ENCODE measurements at places on chromosomes 16 and 17.

GRCh38 chr17:19005137-19005773 is 691 bp upstream of the FAM83G start:
- DNase-seq, result no peak

GRCh38 chr16:66677179-66677578 is 19.4 kb downstream of the CMTM4 start:
- DNase-seq, result no peak

GRCh38 chr16:17748044-17748719 is 277.4 kb upstream of the XYLT1 start:
- no peak for DNase-seq

DNA sequence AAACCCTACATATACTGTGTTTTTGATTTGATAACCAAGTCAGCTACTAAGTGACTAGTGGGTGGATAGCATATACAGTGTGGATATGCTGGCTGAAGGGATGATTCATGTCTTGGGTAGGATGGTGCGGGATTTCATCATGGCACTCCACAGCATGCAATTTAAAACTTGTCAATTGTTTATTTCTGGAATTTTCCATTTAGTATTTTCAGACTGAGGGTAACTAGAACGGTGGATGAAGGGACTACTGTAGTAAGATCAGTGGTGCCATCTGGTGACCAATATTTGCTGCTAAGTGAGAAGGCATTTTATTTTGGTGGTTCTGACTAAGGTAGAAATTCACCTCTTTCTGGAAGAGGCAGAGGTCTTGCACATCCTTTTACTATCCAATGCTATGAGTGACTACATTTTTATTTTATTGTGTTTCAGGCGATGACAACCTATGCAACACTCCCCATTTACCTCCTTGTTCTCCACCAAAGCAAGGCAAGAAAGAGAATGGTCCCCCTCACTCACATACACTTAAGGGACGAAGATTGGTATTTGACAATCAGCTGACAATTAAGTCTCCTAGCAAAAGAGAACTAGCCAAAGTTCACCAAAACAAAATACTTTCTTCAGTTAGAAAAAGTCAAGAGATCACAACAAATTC is 3.1 kb downstream of the CDC6 start:
- peak; percentile 64 for DNase-seq

GRCh38 chr16:69889295-69889964 is 61.7 kb upstream of the CLEC18A start:
- no peak for DNase-seq

- DNase-seq, result no peak
These were observed 18.4 kb downstream of the SMIM36 start for GRCh38 chr17:55492781-55493341.

DNA sequence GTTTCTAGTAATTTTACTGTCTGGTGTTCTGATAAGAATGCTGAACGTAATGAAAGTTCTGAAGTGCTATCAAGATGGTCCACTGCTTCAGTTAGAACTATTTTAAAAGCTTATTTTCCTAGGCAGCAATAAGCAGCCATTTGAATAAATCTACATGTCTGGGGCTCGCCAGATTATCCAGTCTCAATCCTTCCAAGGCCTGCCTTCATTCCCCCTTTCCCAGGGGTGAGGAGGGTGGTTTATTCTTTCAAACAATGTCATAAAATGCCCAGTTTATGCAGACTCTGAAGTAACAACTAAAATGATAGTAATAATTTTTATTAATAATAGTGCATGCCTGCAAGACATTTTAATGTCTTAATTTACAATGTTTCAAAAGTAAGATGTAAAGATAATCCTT is 2.4 kb downstream of the CDH11 start:
- DNase-seq, result no peak

DNA sequence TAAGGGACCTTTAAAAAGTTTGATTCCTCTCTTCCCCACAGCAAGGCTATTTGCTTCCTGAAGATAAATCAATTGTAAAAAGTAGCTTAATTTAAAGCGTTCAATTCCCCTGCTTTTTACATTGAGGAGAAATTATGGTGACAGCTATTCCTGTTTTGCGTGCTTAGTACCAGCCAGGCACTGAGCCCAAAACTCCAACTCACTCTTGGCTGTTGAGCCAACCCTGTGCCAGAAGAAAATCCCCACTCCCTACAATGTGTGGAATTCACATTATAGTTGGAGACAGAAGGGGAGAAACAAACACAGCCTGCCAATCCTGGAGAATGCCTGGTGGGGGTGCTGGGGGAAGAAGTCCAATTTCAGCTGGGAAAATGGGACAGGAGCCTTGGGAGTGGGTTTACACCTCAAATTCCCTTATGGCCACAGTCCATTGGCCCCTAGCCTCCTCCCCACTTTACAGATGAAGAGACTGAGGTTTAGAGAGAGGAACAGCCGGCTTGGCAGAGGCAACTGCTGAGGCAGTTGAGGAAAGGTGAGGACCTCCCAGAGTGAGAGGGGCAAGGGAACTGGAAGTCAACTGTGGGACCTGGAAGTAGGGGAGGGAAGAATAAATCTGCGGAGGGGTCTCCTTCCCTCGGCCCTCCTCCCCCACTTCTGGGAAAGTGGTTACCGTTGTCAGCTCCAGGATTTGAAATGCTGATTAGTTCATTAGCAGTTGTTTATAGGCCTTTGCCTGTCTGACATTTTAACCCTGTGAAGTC is 26.1 kb downstream of the CDH1 start:
- DNase-seq, result no peak

DNA sequence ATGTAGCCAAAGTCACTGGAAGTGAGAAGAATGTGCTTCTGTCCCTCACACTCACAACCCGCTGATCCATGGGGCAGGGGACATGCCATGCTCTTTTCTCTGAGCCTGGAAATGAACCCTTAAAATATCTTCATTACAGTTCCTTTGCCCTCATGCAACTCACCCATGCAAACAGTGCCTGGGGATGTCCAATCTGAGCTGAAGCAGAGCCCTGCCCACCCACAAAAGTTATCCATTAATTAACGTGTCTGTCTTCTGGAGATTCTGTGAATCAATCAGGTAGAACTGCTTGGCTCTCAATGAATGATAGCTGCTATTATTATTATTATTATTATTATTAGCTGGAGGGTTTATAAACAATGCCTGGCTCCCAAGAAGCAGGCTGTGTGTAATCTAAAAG is 133.7 kb downstream of the USP31 start:
- no peak for DNase-seq

DNA sequence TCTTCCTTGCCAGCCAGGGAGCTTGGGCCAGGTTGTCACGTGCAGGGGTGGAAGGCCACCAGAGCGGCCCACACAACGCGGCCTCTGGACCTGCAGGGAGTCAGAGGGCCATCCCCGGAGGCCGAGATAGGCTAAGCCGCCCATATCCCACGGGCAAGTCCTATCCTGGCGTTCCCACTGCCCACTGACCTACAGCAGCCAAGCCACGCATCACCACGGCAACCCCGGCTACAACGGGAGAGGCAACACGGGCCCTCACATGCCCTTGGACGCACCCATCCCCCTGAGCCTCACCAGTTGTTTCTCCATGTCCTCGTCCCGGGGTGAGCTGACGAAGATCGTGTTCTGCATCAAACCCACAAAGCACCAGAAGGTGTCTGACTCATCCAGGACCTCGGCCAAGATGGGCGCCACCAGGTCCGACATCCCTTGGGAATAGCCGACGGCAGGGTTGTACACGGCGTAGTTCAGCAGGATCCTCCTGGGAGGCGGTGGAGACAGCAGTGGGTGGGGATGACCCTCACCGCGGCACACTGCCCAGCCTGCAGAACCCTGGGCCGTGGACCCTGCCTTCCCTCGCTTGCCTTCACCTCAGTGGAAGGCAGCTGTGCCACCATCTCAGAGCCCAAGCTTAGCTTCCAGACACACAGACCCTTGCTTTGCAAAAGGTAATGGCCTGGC is 88.2 kb downstream of the TBC1D16 start:
- no peak for DNase-seq

DNA sequence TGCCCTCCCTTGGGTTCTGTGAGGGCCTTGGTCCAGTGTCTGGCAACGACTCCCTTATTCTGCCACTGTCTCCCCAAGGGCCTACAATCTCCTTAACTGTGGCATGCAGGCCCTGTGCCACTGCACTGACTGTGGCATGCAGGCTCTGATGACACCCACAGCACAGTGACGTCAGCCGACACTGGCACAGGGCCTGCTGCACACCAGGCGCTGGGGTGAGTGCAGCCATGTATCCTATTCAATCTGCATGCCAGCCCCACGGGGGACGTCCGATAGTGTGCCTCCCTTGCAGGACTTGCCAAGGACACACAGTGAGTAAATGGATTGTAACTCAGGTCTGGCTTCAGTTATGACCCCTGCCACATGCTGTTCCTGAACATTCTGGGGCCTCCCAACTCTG is 39.8 kb upstream of the RASD1 start:
- DNase-seq, result peak; percentile 87

DNA sequence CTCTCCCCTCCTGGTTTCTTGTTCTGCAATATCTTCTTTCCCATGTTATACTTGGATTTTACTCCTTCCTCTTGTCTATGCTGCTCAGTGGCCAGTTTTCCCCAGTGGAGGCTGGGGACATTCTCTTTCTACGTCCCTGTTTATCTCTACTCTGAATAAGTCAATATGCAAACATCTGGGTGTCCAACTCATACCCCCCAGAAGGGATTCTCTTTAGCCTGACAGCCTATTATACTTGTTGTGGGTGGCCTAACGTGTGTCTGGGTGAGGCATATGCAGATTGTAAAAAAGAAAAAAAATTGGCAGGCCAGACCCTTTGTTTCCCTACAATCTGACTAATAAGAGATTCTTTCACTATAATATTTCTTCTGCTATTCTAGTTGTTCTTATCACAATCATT is 134.2 kb upstream of the MAF start:
- DNase-seq, result no peak

- no peak for DNase-seq
These were observed 46.6 kb downstream of the VAC14 start for GRCh38 chr16:70754371-70754770.

DNA sequence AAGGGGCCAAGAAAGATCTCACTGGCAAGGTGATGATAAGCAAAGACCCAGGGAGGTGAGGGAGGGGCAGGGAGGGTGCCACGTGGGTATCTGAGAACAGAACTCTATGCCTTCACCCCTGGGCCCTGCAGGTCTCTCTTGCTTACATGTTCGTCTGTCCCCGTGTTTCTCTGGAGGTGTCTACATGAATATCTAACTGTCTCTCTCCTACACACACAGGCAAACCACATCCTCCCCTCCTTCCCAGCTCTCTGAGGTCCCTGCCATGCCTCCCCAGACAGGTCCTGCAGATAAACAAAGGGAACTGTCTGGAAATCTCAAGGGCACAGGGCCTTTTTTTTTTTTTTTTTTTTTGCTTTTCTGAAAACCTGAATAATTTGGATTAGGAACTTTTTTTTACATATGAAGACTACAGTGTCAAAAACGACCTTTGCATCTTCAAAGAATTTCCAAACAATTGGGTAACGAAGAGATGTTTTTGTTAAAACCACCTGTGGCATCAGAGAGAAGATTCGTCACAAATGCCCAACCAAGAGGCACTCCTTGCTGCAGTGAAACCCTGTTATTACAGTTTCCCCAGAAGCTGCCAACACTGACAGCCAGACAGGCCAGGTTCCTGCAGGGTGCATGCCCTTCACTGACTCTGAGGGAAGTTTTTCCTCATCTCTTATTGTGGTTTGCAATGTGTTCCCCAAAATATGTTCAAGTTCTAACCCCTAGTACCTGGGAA is 17.8 kb downstream of the PLLP start:
- no peak for DNase-seq

DNA sequence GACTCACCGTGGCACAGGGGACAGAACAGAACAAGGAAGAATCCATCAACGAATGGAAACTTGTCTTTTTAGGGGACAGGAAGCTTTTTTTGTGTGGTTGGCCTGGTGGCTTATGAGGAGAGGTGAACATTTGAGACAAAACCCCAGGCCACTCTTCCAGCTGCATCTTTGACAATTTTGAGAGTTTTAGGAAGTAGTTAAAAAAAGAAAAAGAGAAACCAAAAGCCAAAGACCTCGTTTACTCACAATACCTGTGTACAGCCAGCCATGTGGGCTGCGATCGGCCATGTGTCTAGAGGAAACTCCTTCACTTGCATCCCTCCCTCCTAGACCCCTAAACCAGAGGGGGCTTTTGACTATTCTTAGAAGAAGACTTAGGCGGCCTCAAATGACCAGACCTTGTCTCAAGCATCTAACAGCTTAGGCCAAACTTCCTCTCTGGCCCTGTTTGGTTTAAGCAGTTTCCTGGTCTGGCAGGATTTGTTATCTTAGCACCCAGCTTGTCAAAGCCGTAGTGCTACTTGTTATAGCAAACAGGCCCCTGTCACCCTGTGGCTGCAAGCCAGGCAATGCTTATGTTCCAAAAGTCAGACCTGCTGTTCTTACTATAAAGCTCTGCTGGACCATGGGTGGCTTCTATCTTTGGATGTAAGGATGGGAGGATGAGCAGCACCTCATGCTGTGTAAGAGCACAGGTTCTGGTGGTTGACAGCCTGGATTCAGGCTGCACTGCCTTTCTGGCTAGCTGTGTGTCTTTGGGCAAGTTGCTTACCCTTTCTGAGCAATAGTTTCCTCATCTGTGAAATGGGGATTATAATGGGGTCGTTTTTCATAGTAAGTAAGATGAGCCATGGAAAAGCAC is 17.7 kb downstream of the KSR1 start:
- DNase-seq, result no peak

GRCh38 chr16:84787263-84787622 is 32.5 kb upstream of the CRISPLD2 start:
- DNase-seq, result no peak

- no peak for DNase-seq
These were observed 14.8 kb downstream of the MPRIP start for GRCh38 chr17:17057057-17057551.

GRCh38 chr17:75950421-75950820 is 9.6 kb upstream of the FBF1 start:
- no peak for DNase-seq

GRCh38 chr16:83802135-83802534 is 5.6 kb upstream of the HSBP1 start:
- DNase-seq, result peak; percentile 11

DNA sequence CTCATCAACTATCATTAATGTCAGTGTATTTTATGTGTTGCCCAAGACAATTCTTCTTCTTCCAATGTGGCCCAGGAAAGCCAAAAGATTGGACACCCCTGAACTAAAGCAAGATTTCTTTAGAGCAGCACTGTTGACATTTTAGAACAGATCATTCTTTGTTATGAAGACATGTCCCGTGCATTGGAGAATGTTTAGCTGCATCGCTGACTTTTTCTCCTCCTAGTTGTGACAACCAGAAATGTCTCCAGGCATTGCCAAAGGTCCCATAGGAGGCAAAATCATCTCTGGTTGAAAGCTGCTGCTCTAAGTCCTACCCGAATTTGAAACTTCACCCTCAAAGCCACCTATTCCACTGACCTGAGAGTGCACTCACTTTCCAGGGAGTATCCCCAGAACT is 62.7 kb upstream of the IRX6 start:
- DNase-seq, result no peak

DNA sequence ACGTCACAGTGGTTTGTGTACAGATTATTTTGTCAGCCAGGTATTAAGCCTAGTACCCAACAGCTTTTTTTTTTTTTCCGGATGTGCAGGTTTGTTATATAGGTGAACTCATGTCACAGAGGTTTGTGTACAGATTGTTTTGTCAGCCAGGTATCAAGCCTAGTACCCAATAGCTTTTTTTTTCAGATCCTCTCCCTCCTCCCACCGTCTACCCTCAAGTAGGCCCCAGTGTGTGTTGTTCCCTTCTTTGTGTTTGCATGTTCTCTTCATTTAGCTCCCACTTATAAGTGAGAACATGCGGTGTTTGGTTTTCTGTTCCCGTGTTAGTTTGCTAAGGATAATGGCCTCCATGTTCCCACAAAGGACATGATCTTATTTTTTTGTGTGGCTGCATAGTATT is 19.9 kb downstream of the RPTOR start:
- DNase-seq, result no peak

All from A673 (cell line).